Large intestine (tissue), 12 donors: ENCODE measurements at places on chromosomes 7 and 10. TPM values are rescaled to one million over a fixed set of nuclear protein-coding genes. Genes with fewer than 3 reads are reported as not detected.

GRCh38 chr7:3215624-3216585, 85.1 kb upstream of the SDK1 start:
- DNase-seq = no peak

DNA sequence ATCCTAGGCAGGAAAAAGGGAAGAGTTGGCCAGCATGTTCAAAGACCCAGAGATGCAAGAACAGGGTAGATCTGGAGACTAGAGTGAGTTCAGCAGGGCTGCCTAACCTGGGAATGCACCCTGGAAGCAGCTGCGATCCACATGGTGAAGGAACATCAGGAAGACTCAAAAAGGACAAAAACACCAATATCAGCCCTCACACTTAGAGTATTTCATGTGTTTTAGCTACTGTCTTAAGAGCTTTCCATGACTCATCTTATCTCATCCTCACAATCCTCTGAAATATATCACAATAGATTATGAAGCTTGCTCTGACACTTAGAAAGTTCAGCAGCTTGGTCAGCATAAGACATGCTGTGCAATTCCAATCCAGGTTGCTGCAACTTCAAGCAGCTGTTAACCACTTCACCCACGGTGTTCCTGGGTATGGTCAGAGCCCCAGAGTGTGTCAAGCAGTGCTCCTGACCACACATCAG, 380.9 kb downstream of the PARD3 start:
- DNase-seq = no peak

- DNase-seq = peak; percentile 98
These were observed 72.3 kb downstream of the AMZ1 start for GRCh38 chr7:2760098-2760889.

DNA sequence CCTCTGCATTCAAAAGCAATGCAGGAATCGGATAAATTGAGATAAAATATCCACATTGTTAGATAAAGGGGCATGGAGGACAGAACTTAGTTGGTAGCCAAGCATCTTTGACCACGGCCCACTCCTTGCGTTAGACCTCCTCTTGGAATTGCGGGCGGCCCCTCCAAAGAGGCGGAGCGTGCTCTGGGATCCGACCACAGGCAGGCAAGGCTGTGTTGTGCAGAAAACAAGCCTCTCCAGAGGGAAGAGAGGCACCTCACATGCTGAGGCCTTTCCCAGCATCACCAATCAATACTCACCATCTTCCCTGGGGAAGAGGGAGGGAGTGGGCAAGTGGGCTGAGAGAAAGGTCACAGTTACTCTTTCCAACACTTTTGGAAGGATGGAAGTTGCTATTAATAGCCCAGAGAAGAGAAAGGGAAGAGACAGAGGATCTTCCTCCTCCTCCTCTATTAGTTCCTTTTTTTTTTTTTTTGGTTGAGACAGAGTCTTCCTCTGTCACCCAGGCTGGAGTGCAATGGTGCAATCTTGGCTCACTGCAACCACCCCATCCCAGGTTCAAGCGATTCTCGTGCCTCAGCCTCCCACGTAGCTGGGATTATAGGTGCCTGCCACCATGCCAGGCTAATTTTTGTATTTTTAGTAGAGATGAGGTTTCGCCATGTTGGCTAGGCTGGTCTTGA, 49.7 kb upstream of the NRF1 start:
- DNase-seq = no peak

The LIPM gene
- 0.04 TPM for polyA plus RNA-seq

DNA sequence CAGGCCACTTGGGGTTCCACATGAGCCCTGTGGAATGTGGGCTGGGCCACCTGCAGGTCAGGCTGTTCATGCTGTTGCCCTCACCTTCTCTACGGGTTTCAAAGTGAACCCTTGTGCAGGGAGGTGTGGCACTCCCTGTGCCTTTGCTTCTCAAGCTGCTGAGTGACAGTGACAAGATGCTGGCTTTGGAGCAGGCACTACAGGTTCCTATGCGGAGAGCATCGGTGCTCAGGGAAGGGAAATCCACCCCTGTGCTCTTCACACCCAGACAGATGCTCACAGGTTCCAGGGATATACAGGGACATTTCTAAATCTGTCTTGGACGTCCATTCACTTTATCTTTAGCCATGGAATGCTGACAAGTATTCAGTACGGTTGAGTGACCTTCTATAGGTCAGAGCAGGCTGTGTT, 1005.0 kb downstream of the LRMDA start:
- DNase-seq = no peak

- DNase-seq = no peak
These were observed 27.8 kb downstream of the SMURF1 start for GRCh38 chr7:99116144-99116543.

The MALRD1 gene
- 109 TPM for polyA plus RNA-seq

The WEE2 gene
- 5.1 TPM for polyA plus RNA-seq

The GRM3 gene
- 0.16 TPM for polyA plus RNA-seq

The STEAP1B gene
- polyA plus RNA-seq = 1.5 TPM

The CHAT gene
- polyA plus RNA-seq = 0.96 TPM

The CNPY4 gene
- 20.1 TPM for polyA plus RNA-seq

GRCh38 chr10:60433684-60434083, 44.0 kb upstream of the ANK3 start:
- DNase-seq = no peak

GRCh38 chr7:56105508-56105907, 768 bp downstream of the CHCHD2 start:
- DNase-seq = peak; percentile 77

The ANKRD61 gene
- polyA plus RNA-seq = 2.4 TPM

- no peak for DNase-seq
These were observed 26.1 kb downstream of the RBM33 start for GRCh38 chr7:155670521-155670920.

The IFT22 gene
- polyA plus RNA-seq = 21.6 TPM

GRCh38 chr10:69516316-69516715, 56.9 kb downstream of the NEUROG3 start:
- DNase-seq = no peak

The CRTAC1 gene
- 2.5 TPM for polyA plus RNA-seq

The SFXN2 gene
- 27.3 TPM for polyA plus RNA-seq

- DNase-seq = no peak
These were observed 43.6 kb upstream of the R3HCC1L start for GRCh38 chr10:98090822-98091221.

GRCh38 chr7:79302293-79302692, 151.2 kb downstream of the MAGI2 start:
- no peak for DNase-seq

The ZNF117 gene
- 31.1 TPM for polyA plus RNA-seq

The FGFBP3 gene
- polyA plus RNA-seq = 1.9 TPM

- no peak for DNase-seq
These were observed 754.7 kb downstream of the SUGCT start for GRCh38 chr7:40889539-40889938.

The CEP55 gene
- polyA plus RNA-seq = 6.8 TPM

DNA sequence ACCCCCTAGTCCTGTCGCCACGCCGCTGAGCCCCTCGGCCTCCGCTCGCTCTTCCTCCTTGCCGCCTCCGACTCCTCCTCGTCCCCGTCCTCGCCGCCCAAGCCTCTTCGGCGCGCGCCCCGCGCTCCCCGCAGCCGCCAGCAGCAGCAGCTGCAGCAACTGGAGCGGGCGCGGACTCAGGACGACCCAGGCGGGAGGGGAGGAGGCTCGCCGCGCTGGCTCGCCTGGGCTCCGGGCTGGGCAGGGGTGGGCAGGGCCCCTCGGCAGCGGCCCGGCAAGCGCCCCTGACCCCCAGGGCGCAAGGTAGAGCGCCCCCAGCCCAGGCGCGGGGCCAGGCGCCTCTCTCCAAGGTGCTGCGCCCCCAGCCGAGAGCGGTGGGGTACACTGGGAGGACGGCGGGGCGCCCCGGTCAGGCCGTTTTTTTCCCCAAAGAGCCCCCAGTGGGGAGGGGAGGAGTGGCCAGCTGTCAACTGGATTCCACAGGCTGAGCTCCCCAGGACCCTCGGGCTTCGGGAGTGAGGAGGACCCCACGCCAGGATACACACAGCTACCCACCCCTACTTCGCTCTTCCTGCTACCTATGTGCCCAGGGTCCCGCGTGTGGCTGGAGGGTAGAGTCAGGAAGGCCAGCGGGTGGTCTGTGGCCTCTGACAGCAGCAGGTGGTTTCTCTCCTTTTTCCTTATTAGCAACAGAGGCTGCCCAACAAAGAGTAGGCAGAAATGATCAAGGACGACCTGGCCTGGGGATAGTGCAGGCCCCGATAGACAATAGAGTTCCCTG, 903 bp upstream of the KCNMA1 start:
- peak; percentile 77 for DNase-seq

DNA sequence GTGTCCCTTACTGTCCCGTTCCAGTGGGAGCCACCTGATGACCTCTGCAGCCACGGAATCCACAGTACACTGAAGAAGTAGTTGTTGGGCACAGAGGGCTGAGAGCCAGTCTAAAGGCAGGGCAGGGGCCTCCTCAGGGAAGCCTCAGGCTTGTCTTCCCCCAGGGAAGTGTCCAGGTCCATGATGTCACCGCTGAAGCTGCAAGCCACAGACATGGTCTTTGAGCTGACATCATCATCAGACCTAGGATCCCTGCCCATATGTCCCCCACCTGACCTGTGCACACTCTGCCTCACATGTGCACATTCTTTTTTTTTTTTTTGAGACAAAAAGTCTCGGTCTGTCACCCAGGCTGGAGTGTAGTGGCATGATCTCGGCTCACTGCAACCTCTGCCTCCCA, 38.4 kb upstream of the ELFN1 start:
- no peak for DNase-seq

DNA sequence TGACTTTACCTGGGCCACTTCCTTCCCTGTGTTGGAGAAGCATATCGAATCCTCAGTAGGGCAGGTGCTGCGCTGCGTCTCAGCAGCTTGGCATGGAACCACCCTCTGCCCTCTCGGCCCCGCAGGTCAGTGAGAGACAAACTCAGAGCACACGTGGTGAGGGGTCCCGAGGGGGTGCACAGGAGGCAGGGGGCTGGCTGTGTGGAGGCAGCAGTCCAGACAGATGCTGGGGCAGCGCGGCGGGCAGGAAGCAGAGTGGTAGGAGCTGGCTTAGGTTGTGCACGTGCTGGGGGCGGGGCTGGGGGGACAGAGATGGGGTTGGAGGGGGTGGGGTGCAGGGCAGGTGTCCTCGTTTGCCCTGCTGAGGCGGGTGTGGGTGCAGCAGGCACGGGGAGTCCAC, 33.1 kb downstream of the NUB1 start:
- no peak for DNase-seq

The HOXA5 gene
- polyA plus RNA-seq = 30.3 TPM

DNA sequence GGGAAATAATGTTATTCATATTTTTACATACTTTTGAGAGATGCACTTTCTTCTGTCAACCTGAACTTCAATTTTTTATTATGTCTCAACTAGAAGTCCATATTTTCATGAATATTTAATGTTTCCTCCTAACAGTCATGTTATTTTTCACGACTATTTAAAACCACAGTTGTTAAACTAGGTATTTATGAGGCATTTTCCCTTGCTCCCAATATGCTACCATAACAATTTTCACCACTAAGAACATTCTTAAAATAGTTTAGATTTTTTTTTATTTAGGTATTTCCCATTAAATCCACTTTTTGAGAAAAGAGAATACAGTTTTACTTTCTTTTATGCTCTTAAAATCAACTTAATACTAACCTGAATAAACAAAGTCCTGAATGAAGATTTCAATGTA, 89.4 kb downstream of the JAZF1 start:
- DNase-seq = no peak

The EGR2 gene
- 2.1 TPM for polyA plus RNA-seq

The COBL gene
- polyA plus RNA-seq = 30.5 TPM

- no peak for DNase-seq
These were observed 18.0 kb downstream of the LCOR start for GRCh38 chr10:96850113-96850512.

DNA sequence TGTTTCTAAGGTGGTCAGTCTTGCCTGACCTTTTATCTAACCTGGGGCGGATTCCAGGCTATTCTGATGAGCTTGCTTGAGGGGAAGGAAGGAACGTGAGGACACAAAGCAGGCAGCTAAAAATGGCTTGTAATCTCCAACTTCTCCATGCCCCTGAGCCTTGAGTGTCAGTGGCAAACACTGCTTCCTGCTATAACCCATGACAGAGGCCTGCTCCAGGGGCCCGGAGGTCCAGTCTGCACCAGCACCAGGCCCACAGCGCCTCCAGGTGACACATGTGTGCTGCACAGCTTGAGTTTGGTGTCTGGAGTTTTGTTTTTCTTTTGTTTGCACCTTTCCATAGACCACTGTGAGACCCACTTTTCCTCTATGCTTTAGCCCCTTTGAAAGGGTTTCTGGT, 207.9 kb downstream of the PAXIP1 start:
- no peak for DNase-seq

DNA sequence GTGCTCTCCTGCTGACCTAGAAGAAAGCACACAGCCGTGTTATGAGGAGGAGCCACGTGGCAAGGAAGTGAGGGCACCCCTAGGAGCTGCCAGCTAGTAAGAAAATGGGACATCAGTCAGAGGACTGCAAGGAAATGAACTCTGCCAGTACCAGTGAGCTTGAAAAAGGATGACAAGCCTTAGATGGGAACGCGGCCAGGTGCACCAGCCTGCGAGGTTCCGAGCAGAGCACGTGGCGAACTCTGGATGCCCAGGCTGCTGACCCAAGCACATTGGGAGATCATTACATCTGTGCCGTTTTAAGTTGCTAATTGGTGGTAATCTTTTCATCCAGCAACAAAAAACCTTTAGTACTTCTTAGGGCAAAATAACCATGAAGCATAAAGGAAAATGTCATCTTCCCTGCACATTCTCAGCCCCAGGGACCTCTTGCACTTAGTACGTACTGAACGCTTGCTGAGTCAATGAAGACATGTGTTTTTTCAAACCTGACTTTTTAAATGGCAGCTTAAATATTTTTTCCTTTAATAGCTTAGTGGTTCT, 69.4 kb downstream of the AMZ1 start:
- no peak for DNase-seq

DNA sequence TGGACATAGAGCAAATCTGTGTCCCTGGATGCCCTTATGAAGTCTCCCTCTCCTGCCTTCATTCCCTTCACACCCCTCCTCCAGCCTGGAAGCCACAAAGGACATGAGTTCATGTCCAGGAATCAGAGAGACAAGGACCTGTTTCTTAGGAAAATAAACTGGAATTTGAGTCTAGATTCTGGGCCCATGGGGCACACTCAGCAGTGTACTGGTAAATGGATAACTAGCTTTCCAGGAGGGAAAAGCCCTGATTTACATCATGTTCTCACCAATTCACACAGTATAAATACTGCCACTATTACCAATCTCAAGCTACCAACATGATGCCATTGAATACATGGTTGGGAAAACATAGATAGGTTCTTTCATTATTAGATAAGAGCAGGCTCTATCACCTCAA, 9.9 kb downstream of the FAM237B start:
- peak; percentile 60 for DNase-seq
